Foreskin keratinocyte (primary cell): ENCODE measurements at places on chromosomes 12 and 14. TPM values are rescaled to one million over a fixed set of nuclear protein-coding genes. Genes with fewer than 3 reads are reported as not detected.

FSCB gene
- not detected in 2 replicates for total RNA-seq

DNA sequence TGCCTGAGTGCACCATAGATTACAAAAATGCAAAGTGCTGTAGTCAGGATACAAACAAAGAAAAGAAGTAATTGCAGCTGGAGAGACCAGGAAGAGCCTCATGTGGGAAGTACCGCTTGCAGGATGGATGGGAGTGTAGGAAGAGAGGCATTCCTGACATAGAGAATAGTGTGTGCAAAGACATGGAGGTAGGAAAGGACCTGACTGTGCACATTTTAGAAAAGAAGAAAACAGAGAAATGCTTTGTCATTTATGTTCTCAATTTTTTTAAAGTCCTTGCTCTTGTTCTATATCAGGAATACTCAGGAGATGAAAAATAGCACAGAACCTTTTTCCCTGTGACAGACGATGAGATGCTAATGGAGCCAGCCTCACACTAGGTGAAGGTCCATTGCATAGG lies 358.7 kb upstream of the TMPO start:
- no peak for DNase-seq

- peak; percentile 22 for DNase-seq
These were observed 314.3 kb upstream of the OR4E1 start for GRCh38 chr14:21987937-21988336.

DNA sequence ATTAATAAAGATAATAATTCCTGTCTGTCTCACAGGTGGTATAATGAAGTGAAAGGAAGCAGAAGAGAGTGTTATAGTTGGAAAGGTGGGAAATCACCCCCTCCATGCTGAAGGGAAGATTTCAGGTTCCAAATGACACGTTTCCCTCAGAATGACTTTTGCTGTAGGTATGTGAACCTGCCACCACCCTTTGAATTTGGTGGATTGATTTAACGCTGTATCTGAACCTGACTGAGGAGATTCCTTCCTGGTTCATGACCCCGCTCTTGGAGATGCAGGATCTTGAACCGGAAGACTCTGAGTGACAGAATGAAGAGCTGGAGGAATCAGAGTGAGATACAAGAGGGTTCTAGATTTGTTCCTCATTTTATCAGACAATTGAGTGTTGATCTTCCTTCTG lies 20.3 kb upstream of the EMP1 start:
- DNase-seq, result no peak

- no peak for DNase-seq
These were observed 4.4 kb upstream of the TDRD9 start for GRCh38 chr14:103923863-103924262.
